HFF-Myc (cell line): ENCODE measurements at places on chromosomes 7 and 10.

- no peak for DNase-seq
These were observed 339.0 kb upstream of the PRKCQ start for GRCh38 chr10:6919077-6919476.

GRCh38 chr7:31648880-31649279 lies 38.1 kb upstream of the PPP1R17 start:
- DNase-seq = no peak

GRCh38 chr7:22435105-22435504 lies 64.9 kb downstream of the STEAP1B start:
- no peak for DNase-seq

GRCh38 chr7:140121326-140121725 lies 55.5 kb downstream of the KDM7A start:
- no peak for DNase-seq

GRCh38 chr7:25014756-25015155 lies 34.8 kb upstream of the OSBPL3 start:
- peak; percentile 68 for DNase-seq

DNA sequence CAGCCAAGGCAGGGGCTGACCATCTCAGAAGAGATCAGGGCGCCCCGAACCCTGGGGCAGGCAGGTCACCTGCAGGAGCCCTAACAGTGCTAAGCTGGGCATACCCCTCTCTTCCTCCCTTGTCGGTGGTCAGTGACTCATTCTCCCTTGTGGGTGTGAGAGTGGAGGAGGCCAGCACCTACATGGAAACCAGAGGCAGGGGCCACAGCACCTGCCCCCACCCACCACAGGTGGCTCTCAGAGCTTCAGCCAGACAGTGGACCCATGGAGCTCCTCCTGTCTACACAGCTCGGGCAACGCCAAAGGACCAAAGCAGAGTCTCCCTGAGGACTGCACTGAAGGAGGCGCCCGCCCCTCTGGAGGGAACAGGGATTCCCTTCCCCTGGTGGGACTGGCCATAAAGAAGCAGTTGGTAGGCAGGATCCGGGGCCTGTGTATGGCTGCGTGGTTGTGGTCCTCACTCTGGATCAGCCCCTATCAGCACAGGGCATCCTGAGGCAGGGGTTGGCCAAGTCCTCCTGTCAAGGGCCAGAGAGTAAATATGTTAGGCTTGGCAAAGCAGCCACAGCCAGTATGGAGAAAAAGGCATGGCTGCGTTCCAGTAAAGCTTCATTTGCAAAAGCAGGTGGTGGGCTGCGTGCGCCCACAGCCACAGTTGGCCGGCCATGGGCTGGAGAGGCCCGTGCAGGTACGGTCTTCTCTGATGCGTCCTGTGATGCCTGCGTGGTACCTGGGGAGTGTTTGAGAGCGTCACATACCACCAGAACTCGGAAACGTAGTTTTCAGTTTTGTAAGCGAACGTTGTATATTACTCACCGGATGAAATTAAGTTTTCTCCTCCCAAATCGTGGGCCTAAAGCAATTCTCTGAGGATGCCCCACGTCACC lies 198.2 kb downstream of the EBF3 start:
- no peak for DNase-seq

DNA sequence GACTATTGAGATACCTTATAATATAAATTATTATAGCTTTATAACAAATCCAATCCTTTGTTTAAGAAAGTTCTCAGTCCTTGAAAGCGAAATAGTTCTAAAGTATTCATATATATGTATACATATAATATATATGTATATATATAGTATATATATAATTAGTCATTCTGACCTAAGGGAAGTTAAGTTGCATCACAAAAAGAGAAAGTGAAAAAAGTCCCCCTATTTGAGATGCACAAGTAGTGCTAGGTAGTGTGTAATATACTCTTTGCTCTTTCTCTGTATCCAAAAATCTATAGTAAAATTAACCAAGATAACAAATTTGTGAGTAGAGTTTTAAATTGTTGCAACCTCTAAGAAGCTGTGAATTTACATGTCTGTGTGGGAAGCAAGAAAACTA lies 13.3 kb upstream of the IFIT1B start:
- DNase-seq = no peak
